ENCODE measurements at places on chromosomes 2 and 18.

- DNase-seq: no peak
Measured at GRCh38 chr2:162629499-162629898, 209.1 kb downstream of the KCNH7 start.

DNA sequence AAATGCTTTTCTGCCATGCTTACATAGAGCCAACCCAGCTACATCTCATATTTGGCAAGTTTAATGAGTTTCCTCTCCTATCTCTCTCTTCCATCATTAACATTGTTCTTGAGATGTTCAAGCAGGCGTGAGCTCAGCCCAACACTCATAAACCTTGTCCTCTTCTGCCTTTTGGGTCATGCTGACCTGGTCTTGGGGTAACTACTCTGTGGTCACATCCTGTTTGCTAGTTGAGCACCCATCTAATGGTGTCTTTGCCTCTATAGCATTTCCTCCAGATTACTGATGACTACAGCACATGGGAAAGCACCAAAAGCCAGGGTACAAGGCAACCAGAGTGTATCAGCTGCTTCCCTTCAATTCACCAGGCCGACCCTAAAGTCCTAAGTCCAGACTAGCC is 366.9 kb upstream of the HNRNPA3 start:
- no peak for DNase-seq

- DNase-seq: no peak
Measured at GRCh38 chr2:199696048-199696447, 154.9 kb downstream of the FTCDNL1 start.

- DNase-seq: no peak
Measured at GRCh38 chr2:181456660-181457120, 496 bp upstream of the ITGA4 start.

GRCh38 chr2:200770847-200771246 is 40.9 kb upstream of the BZW1 start:
- DNase-seq: no peak

DNA sequence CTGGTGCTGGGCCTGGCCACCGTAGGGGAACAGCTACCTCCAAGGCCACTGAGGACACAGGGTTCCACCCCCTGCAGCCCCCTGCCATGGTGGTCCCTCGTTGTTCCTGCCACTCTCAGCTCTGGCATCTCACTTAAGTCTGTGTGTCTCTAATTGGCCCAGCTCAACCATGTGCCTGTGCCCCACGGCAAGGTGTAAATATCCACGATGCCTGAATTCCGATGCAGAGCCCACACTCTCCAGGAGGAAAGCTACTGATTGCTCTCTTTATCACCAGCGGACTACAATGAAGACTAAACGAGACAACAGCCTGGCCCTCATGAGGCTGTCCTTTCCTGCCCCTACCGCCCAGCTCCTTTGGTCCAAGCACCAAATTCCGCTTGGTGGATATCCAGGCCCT is 17.0 kb upstream of the CHRNA1 start:
- DNase-seq: no peak

GRCh38 chr2:207619764-207620203 is 5.4 kb downstream of the METTL21A start:
- no peak for DNase-seq

- no peak for DNase-seq
Measured at GRCh38 chr2:11482473-11483035, 16.6 kb upstream of the E2F6 start.

- no peak for DNase-seq
Measured at GRCh38 chr2:232971744-232972143, 41.3 kb downstream of the NGEF start.

- no peak for DNase-seq
Measured at GRCh38 chr2:207716056-207716455, 4.6 kb downstream of the CCNYL1 start.

DNA sequence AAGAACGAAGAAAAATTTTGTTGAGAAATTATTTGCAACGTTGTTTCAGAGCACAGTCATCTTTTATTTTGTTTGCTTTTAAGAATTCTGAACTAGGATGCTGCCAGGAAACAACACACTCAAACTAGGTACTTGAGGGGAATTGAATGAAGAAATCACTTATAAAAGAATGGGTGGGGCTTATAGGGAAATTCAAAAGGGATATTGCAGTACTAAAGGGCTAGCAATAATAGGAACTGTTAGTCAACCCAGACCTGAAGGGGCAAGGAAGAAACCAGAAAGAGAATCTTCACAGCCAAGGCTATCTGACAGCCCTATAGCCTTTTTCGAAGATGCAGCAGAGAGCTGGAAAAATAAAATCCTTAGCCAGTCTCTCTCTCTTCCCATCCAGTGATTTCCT is 179.3 kb downstream of the RPRM start:
- no peak for DNase-seq

DNA sequence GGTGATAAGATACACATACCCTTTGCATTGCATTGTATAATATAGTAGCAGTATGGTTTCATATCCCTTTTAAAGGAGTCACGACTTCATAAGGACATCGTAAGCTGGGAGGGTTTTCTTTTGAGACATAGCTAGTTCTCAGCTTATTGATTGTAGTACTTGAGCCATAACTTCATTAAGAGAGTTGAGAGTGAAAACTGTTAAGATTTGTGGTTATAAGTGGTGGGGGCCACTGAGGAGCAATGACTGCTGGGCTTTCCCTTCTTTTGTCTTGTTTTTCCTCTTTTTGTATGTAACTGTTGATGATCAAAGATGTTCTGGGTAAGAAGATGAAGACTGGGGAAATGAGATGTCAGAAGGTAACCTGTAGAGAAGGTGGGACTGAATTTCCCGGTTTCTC is 11.0 kb downstream of the EIF5B start:
- DNase-seq: no peak

Measured in NCI-H1092 treated with DMSO at 0.1 percent for 48 hours (cell line).